ENCODE measurements at places on chromosomes 4 and X.

- no peak for DNase-seq
These were observed 237.5 kb upstream of the CTSO start for GRCh38 chr4:156191044-156191781.

DNA sequence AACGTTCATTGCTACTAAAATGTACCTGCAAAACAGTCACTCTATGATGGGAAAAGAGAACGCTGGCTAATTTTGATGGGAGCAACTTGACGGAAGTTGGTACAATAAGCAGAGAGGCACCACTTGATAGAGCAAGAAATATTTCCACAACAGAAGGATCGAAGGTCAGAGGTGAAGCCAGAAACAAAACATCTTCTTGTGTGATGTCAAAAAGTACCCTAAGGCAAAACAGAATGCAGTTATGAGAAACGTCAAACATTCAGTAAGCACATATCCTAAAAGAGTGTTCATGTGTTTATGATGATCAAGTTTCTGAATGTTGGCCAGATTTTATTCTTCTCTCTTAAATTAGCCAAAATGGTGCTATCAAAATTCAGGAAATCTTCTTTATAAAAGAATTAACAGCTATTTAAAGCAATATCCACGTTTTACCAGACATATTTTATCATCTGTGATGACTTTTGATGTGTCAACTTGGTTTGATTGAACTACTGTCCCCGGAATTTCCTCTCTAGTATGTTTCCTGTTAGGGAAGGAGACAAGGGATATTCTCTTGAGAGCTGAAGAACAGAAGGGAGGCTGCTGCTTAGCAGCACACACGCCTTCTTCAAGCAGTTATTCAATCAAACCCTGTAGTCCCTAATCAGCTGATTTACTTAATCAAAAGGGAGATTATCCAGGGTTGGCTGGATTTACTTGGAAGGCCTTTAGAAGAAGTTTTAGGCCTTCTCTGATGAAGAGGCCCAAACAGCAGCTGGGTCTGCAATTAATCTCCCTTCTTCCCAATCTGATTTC is 15.7 kb downstream of the AASDH start:
- DNase-seq, result no peak

DNA sequence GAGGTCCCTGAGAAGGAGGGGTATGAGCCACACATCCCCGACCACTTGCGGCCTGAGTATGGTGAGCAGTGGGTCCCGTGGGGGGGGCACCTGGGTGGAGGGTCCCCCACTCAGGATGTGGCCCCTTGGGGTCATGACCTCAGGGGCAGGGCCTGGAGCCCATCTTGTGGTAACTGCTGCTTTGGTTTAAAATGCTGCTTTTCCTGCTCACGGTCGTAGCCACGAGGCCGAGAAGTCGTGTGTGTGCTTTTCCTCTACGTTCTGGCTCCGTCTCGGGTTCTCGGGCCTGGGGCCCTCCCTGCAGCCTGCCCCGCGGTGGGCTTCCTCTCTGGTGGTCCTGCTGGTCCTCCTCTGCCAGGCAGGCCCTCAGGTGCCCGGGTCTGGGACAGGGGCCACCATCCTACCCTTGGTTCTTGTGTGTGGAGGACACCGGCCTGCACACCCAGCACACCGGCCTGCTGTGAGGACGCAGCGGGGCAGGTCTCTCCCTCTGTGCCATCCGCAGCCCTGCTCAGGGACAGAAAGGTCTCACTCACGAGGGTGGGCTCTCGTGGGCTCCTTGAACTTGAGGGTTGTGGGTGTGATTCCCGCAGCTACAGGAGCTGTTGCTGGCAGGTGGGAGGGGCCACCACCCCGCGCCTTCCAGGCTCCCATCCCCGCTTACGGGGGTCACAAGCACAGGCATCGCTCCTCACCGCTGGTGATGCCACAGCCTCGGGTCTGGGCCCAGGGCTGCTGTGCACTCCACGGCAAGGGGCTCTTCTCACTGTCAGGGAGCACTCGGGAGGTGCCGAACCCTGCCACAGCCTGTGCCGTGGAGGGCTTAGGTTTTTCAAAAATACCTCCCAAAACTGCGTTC is 19.6 kb downstream of the UVSSA start:
- DNase-seq, result no peak

GRCh38 chr4:78529569-78530209 is 21.9 kb upstream of the ANXA3 start:
- DNase-seq, result no peak

DNA sequence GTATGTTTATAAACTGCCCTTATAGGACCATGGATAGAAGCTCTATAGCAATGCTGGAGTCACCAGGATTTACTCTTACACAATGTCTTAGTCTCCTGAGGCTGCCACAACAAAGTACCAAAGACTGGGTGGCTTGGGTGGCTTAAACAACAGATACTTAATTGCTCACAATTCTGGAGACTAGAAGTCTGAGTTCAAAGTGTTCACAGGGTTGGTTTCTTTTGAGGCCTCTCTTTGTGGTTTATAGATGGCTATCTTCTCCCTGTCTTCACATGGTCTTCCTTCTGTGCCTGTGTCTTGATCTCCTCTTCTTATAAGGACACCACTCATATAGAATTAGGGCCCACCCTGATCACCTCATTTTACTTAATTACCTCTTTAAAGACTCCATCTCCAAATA is 2.0 kb upstream of the TRPC3 start:
- DNase-seq, result no peak

DNA sequence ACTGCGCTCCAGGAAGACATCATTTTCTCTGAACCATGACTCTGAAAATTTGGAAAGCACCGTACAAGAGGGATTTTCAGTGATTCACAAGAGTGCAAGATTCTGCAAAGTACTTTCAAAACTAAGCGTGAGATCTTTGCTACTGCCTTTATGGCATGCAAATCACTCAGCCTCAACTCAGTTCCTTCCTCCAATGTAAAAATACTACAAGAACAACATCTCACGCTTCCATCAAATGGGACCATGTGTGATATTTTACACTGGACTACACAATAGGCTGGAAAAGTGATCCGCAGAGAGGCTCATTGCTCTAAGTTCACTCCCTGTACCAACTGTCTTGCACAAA is 674 bp upstream of the IL15 start:
- no peak for DNase-seq

DNA sequence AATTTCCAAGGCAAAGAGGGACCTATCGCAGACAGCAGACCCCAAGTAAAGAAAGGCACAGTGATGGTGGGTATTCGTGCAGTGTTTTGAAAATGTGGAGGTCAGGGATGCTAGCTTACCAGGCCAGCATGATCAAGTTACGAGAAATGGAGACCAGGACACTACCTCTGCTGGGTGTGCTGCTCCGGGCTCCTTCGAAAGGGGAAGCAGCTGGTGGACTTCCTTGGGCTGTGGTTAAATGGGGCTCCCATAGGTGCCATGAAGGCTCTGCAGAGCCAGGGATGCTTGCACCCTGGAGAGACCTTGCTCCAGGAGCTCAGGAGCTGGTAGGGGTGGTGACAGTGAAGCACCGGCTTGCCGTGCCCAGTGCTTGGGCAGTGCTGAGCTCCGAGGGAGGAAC is 68.8 kb downstream of the TBL1X start:
- peak; percentile 26 for DNase-seq

DNA sequence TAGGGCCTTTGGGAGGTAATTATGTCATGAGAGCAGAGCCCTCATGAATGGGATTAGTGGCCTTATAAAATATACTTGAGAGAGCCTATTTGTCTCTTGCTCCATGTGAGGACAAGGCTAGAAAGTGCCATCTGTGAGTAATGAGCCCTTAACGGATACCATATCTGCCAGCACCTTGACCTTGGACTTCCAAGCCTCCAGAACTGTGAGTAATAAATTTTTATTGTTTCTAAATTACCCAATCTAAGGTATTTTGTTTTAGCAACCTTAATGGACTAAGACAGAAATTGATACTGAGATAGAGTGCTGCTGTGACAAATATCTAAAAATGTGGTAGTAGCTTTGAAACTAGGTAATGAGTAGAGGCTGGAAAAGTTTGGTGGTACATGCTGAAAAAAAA is 285.0 kb upstream of the DIPK2B start:
- DNase-seq, result no peak

- DNase-seq, result no peak
These were observed 201.3 kb upstream of the CTSO start for GRCh38 chr4:156154978-156155377.

DNA sequence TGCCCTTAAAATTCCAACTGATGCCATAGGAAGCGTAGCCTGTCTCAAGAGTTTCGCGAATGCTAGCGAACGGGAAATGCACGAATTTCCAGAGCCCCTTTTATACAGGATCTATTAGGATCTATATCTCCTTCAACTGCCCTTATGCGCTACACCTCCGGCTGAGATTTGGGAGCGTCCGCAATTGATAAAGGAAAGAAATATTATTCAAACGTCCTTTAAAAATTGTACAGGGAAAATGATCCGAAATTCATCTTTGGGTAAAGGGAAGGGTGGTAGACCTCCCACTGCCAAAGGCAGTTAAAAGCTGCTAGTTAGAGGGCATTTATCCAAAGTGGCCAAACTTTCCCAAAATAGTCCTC is 609 bp downstream of the NR3C2 start:
- no peak for DNase-seq

DNA sequence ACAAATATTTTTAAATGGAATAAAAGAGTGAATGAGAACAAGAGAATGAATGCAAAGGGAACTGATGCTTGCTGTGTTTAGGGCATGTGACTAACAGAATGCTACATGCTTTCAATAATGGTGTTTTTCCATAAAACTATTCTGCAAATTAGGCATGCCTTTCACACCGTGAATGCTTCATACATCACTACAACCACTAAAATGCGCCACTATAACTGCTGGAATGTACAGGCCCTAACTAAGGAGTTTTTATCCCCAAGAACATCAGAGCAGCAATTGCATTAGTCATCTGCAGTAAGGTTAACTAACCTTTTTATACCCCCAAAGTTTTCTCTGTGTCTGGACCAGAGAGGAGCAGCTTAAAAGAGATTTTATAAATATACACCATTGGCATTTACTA is 190.4 kb downstream of the ARAP2 start:
- DNase-seq, result no peak

GRCh38 chrX:150062292-150063137 is 124.2 kb upstream of the EOLA2 start:
- DNase-seq, result no peak

DNA sequence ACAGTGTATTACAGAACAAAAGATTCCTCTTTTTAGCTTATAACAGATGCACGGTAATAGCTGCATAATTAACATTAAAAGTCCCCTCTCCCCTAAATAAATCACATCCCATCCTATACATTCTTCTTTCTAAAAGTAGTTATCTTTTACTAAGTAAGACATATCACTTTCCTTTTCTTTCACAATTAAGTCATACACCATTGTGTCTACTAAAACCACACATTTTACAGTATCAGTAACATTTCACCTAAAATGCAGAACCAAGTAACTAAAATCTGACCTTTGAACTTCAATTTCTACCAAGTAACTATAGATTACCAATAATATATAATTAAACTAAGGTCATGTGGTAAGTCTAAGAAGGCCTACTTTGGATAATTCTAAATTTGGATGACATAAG is 14.2 kb downstream of the DHX15 start:
- no peak for DNase-seq

DNA sequence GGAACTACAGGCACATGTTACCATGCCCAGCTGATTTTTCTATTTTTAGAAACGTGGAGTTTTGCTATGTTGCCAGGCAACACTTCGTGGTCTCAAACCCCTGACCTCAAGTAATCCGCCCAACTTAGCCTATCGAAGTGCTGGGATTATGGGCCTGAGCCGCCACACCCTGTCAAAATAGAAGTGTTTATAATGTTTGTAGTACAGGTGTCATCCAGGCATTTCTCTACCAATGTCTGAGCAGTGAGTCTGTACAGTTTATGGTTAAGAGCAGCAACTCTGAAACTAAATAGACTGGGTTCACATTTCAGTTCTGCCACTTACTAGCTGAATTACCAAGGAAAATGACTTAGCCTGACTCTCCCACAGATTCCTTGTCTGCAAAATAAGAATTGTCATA is 460.4 kb upstream of the GALNT7 start:
- no peak for DNase-seq

GRCh38 chrX:65406532-65406931 is 128.1 kb downstream of the LAS1L start:
- no peak for DNase-seq

DNA sequence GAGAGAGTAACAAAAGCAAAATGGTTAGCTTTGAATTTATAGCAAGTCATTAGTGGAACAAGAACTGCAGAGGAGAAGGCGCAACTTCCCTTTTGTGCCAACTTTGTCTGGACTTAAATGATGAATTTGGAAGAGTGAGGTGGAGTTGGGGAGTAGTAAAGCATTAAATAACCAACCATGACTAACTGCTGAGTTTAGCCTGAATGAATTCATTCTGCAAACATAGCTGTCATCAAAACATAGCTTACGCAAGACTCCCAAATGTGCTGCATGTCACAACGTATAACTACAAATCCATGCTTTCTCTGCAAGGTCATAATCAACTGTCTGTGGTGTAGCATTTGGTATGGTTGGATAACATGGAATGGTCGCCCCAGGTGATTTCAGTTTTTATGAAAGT is 75.9 kb upstream of the RPL34 start:
- DNase-seq, result no peak

DNA sequence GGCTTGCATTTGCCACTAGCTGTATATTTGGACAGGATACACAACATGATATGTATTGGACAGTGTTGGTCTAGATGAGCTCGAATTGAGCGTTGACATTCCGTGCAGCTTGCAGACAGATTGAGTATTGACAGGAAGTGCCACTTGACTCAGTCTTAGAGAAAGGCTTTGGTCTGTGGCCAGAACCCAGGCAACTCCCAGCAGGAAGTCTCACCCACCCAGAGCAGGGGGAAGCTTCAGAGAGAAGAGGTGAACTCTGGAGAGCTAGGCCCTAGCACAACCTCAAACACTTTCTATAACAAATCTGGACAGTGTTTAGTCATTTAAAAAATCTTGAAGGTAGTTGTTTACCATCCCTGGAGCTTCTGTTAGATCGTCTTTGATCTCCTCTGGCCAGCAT is 280.5 kb downstream of the FBXW7 start:
- DNase-seq, result no peak

GRCh38 chr4:150264595-150265161 is 186.4 kb downstream of the DCLK2 start:
- DNase-seq, result no peak

DNA sequence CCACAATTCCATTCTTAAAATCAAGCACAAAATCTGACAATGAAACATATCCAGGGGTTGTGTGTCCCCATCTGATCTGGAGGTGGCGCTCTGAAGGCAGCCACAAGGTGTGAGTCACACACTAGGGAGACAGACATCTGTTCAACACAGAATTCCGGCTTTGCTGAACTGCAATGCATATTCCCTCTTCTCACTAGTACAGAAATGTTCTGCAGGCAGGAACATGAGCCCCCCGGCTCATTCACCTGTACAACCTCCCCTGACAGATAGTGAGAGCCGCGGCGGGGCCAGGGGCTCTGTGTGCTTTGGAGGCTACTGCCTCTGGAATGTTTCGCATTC is 41.9 kb downstream of the WDR1 start:
- no peak for DNase-seq

GRCh38 chrX:39022106-39022505 is 220.8 kb downstream of the MID1IP1 start:
- DNase-seq, result no peak

All from GF-D8 (cell line).